Cardiac septum (tissue), 1 donor: ENCODE measurements at places on chromosomes 6 and 20. TPM values are rescaled to one million over a fixed set of nuclear protein-coding genes. Genes with fewer than 3 reads are reported as not detected.

DNA sequence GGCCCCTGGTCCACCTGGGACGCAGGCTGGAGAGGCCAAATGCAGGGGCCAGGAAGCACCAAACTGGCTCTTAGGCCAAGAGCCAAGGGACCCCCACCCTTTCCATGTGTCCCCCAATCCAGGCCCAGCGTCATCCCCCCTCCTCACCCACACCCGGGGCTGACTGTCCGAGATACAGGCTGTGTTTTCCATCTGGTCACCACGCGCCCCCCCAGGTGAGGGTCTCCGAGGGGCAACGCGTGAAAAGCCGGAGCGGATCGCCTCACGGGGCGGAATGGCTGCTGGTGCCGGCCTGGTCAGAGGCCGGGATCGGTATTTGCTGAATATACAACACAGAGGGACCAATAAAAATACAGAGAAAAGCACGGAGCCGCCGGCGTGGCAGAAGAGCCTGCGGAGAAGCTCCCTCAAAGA lies 5.2 kb upstream of the ABHD16B start:
- no peak for DNase-seq

- DNase-seq: no peak
Observed at GRCh38 chr6:137471497-137471896, 22.7 kb downstream of the OLIG3 start.

DNA sequence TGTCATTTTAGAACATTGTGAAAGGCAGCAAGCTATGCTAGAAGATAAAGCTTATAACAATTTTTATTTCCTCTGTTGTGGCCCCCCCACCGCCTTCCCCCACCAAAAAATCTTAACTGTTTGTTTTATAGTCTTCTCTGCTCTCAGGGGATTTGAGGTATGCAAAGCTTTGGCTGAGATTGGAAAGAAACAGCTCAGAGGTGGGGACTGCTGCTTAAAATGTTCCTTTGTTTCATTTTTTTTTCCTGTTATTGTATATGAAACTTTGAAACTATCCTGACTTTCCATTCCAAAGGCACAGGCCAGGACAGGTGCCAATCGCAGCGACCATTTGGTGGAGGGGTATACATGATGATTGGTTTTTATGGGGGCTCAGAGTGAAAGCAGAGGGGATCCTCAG lies 114.7 kb upstream of the PHACTR1 start:
- no peak for DNase-seq

DNA sequence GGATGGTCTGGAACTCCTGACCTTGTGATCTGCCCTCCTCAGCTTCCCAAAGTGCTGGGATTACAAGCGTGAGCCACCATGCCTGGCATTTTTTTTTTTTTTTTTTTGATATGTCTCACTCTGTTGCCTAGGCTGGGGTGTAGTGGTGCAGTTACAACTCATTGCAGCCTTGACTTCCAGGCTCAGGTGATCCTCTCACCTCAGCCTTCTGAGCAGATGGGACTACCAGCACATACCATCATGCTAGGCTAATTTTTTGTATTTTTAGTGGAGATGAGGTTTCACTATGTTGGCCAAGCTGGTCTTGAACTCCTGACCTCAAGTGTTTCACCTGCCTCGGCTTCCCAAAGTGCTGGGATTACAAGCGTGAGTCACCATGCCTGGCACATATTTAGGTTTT lies 34.3 kb downstream of the PHF20 start:
- DNase-seq: no peak

DNA sequence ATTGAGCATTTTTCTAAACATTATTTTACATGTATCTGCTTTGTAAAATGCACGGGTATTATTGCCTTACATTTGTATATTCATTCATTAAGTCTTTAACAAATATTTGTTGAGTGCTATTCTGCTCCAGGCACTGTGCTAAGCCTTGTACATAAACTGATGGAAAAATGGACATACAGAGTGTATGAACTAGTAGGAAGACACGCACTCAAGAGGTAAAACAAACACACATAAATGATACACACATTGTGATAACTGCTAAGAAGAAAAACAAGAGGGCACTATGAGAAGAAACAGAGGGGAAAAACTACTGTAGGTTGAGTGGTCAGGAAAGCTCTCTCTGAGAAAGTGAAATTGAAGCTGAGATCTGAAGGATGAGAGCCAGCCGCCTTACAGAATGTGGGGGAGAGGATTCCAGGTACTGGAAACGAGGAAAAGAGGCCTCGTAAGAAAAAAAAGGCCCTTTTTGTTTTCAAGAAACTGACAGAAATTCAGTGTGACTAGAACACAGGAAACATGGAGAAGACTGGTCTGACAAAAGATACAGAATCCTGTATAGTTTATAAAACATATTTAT lies 117.5 kb downstream of the EYA4 start:
- no peak for DNase-seq

- DNase-seq: peak; percentile 96
Observed at GRCh38 chr20:35768731-35769664, 2.8 kb upstream of the PHF20 start.

GRCh38 chr6:3281631-3282475 lies 23.1 kb downstream of the PSMG4 start:
- DNase-seq: peak; percentile 70

GRCh38 chr20:43534791-43535350 lies 24.0 kb upstream of the SGK2 start:
- no peak for DNase-seq

Gene KIF25
- total RNA-seq: 0.24 TPM

Gene SUN5
- not detected for total RNA-seq

Gene FLRT3
- total RNA-seq: 0.22 TPM
